ENCODE measurements at places on chromosomes 5 and 9.

DNA sequence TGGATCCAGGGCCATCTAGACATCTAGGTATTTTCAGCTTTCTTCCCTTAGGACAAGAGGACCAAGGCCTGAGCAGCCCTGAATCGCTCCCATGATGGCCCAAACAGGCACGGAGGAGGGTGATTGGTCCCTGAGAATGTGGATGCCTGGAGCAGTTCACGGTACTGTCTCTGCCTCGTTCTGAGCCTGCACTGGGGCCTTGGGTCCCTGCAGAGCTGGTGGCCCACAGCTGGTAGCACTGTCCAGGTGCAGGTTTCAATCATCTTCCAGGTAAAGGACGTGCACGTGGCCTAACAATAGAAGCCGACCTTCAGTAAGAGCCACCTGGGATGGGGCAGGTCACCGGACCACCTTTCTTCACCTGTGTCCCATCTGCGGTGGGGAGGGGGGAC, 19.4 kb upstream of the FCN1 start:
- DNase-seq, result no peak

GRCh38 chr9:90895786-90896185, 94.2 kb downstream of the SYK start:
- DNase-seq, result no peak

DNA sequence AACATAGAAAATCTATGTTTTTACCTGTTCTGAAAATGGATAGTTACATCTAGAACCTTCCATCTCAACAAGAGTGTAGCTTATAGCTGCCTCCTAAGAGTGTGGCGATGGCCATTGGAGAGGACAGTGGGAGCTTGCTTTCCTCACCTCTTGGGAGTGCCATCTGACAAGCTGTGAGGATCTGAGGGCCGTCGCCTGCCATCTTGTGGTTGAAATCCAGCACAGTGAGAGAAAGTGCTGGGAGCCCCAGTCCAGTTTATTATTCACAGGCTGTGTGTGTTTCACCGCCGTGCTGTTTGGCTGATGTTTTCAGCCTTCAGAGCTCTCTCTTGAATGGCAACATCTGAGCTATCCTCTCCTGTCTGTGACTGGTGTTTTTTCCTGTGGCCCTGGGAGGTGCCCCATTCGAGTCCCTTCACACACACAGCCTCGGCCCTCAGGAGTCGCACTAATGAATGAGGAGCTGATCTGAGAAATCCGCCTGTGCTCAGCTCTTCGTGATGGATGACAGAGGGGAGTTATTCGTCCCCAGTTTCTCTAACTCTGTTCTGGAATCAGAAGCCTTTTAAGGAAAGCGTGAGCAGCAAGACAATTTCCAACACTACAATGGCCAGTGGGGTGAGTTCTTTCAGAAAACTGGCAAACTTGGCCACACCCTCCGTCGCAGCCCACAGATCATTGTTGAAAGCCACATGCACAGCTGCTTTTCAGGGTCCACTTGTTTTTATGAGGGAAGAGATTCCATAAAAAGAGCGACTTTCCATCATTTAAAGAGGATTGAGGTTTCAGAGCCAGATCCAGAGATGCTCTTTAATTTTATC, 170.3 kb downstream of the PDZD2 start:
- DNase-seq, result peak; percentile 45

- DNase-seq, result no peak
Measured at GRCh38 chr5:53368966-53369605, 111.3 kb upstream of the FST start.

GRCh38 chr9:99154356-99154755, 49.4 kb downstream of the TGFBR1 start:
- no peak for DNase-seq

DNA sequence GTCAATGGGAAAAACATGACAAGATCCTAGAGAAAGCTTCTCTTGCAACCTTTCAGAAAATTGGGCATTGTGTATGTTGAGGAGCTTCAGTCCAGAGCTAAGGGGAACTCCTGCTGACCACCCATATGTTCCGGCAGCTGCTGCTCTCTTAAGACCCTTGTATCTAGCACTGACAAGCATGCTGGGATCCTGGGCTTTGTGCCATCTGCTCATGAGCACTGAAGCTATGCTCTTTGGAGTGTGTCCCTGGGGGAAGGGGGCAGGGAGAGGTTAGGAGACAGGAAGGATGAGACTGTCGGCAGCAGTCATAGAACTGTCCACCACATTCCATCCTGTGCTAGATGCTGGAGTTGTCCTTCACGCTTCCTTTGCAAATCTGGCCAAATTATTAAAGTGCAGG, 109.3 kb downstream of the JAKMIP2 start:
- no peak for DNase-seq

DNA sequence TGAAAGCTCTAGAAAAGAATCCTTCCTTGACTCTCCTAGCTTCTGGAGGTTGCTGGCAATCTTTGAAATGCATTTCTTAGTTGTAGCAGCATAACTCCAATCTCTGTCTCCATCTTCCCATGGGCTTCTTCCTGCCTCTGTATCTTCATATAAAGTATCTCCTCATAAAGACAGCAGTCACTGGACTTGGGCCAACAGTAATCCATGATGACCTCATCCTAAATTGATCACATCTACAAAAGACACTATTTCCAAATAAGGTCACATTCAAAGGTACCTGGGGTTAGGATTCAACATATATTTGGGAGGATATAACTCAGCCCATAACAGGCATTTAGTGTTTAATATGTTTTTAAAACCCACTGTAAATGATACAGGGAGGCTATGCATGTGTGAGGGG, 123.3 kb downstream of the MLLT3 start:
- DNase-seq, result no peak

DNA sequence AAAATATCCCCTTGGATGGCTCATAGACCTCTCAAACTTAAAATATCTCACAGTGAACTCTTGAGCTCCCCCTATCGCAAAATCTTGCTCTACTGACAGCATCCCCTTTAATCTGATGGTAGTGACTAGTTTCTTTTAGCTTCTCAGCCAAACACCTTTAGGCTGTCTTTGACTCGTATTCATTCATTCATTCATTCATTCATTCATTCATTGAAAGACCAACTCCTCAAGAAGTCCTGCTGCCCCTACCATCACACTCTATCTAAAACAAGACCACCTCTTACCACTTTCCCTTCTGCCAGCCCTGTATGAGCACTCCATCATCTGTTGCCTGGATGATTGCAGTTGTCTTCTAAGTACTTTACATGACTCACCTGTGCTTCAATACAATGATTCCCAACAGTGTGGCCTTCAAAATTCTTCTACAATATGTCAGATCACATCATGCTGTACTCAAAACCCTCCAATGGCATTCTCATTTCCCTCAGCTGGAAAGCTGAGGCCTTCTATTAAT, 46.8 kb downstream of the ITGA2 start:
- DNase-seq, result no peak

DNA sequence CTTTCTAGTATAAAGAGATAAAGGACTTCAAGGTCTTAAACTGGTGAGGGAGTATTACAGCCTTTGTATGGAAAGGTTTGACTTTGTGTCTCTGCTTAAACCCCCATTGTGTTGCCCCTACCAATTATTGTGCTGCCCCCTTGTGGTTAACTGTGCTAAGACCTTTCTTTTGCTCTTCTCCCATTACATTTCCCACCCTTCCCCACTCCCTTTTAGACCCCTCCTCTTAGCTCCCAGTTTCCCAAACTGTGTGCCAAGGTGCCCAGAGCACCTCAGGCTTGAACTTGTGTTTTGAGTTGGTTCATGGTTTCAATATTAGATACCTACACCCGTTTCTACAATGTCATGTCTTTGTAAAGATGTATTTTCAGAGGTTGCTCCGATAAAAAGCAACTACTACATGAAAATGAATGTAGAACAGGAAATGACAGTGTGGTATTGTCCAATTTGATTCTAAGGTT, 2.9 kb downstream of the JAK2 start:
- no peak for DNase-seq

DNA sequence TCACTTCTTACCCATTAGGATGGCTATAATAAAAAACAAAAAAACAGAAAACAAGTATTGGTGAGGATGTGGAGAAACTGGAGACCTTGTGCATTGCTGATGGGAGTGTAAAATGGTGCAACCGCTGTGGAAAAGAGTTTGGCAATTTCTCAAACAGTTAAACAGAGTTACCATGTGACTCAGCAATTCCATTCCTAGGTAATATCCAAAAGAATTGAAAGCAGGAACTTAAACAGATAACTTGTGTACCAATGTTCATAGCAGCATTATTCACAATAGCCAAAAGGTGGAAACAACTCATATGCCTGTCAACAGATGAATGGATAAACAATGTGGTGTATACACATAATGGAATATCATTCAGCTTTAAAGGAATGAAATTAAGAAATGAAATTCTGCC, 28.9 kb downstream of the DCP2 start:
- DNase-seq, result no peak

- DNase-seq, result peak; percentile 32
Measured at GRCh38 chr5:1174122-1174936, 27.1 kb upstream of the SLC6A19 start.

DNA sequence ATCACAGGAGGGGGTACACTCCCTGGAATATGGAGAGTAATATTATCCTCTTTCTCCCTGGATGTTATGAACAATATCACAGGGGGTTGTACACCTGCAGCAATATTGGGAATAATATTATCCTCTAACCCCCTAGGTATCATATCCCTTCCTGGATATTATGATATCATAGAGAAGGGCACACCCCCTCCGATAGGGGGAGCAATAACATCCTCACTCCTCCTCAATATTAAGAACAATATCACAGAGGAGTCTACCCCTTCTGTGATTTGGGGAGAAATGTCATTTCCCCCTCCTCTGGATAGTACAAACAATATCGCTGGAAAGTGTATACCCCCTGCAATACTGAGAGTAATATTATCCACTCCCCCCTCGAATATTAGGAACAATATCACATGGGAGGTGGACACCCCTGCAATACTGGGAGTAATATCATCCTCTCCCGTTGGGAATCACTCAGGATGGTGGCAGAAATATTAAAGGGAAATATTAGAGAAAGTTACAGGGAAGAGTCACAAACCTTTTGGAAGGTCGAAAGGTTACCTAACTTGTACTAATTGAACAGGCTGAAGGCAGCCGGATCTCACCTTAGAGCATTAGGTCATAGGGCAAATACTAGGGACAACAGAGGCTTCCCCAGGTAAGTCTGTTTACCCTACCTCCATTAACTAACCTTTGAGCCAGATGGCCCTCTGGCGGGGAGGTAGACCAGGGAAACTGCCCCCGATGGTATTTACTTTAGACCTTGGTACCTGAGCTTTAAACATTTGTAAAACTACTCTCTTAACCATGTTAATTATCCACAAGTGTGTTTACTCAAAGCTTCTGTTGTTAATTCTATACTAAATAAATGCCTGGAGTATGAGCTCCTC, 57.5 kb upstream of the FREM1 start:
- no peak for DNase-seq

DNA sequence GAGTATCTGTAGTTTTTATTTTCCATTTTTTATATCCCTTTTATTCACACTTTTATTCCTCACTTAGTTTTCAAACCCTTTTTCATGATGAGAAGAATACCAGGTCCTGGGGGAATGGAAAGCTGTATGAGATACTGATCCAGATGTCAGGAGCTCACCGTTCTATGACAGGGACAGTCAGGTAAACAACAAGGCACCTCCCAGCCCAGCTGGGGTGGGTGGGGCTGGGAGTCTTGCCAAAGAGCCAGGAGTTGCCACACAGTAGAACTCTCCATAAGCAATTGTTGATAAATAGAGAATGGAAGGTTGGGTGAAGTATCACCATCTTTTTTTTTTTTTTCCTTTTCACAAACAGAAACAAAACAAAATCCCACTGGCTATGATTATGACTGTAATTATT, 225.8 kb downstream of the NSG2 start:
- no peak for DNase-seq

- no peak for DNase-seq
Measured at GRCh38 chr9:89811356-89811755, 206.5 kb downstream of the GADD45G start.

GRCh38 chr9:94084314-94084713, at the start of gene PTPDC1:
TSS of gene PTPDC1 (plus strand) at chr9:94084464. CDS start at chr9:94084531, 67 bp downstream.
- peak; percentile 54 for DNase-seq

- DNase-seq, result no peak
Measured at GRCh38 chr5:38582293-38582974, 26.0 kb upstream of the LIFR start.

DNA sequence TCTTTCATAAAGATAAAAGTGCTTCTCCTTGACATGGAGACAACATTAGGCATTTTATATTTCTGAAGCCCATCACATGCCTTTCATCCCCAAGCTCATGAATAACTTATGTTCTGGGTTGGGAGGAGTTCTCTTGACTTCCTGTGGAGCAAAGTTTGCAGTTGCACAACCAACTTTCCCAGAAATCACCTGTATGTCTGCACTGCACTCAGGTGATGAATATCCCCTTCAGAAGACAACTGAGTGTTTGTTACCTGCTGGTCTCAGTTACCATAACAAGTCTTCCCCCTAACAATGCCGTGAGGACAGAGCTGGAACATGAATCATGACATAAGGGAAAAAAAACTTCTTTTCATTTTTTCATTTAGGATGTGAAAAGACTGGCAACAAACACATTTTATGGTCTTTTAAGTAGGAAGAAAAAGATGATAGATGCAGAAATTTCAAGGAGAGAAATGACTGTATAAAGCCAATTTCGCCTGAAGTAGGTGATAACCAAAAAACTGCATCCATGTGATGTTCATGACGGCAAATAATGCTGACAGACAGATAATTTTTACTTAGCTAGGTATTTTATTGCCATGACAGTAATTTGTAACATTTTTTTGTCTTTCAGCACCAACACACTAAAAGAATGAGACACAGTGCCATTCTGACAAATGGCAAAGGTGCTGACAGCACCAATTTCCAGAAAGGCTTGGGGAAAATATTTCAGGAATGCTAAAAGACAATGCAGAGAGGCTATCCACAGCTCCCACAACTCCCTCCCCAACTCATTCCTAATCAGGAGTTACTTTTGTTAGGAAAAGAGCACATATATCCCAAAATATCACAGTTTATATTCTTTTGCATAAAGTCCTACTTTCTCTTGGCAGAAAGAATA, 656.3 kb downstream of the PRELID2 start:
- no peak for DNase-seq

- DNase-seq, result peak; percentile 15
Measured at GRCh38 chr5:36162810-36163486, 11.0 kb downstream of the SKP2 start.

Measured in substantia nigra (tissue), 51 donors.